ENCODE measurements at places on chromosomes 7 and 10.

GRCh38 chr7:75915416-75916156 is 631 bp downstream of the POR start:
- DNase-seq: no peak

DNA sequence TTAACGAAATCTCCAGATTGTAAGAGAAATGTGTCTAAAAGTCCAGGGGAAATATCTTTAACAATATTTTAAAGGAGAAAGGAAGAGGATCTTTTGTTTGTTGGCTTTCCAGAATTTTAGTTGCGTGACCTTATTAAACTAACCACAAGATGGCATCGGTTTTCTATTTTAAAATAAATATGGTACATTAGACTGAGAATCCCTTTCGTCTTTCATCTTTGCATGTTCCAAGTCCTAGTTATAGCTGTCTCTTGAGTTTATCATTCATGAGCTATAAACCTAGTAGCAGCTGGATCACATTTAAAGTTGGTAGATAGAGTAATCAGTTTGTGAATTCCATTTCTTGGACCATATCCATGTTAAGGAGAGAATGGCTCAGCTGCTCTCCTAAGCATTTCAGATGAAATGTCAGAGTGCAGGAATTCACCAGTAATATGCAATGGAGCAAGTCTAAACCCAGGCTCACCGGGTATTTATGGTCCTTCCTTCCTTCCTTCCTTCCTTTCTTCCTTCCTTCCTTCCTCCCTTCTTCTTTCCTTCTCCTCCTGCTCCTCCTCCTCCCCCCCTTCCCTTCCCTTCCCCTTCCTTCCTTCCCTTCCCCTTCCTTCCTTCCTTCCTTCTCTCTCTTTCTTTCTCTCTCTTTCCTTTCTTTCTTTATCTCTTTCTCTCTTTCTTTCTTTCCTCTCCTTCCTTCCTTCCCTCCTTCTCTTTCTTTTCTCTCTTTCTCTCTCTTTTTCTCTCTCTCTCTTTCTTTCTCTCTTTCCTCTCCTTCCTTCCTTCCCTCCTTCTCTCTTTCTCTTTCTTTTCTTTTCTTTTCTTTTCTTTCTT is 57.8 kb upstream of the RAB18 start:
- no peak for DNase-seq

DNA sequence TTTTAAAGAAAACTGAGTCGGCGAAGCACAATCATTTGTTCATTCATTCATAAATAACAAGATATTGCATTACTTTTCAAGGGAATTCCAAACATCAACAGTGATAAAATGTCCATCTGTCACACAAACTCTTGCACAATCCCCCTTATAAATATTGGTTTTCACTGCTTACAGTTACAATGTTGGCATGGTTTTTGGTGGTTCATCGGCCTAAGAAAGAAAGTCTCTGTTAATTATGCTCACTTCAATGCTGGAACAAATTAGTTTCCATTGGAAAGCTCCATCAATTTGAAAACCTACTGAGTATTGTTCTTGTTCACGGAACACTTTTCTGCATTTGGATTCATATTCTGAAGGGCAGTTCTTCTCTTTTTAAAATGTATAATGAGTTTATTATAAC is 188.5 kb downstream of the JAZF1 start:
- no peak for DNase-seq

GRCh38 chr7:28069388-28069787 is 111.2 kb downstream of the JAZF1 start:
- no peak for DNase-seq

DNA sequence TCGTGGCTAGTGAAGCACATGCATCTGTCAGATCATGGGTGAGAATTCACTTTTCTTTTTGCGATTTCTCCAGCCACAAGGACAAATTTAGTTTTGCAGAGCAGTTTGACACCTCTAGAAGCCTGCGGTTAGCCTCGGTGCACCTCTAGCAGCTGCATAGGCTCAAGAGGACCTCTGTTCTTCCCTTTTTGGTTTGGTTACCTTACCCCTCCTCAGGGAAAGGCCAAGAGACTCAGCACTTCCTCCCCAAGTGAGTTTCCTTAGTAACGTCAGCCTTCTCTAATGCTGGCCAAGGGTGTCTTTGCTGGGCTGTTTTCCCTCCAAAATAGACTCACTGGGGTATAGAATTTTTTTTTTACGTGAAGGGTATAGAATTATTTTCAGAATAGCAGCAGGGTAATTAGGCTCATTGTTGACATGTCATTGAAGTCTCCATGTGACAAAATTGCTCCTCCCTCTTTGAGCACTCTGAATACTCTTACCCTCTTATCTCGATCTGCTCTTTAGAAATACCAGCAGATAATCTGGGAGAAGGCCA is 97.8 kb downstream of the AUTS2 start:
- DNase-seq: no peak

DNA sequence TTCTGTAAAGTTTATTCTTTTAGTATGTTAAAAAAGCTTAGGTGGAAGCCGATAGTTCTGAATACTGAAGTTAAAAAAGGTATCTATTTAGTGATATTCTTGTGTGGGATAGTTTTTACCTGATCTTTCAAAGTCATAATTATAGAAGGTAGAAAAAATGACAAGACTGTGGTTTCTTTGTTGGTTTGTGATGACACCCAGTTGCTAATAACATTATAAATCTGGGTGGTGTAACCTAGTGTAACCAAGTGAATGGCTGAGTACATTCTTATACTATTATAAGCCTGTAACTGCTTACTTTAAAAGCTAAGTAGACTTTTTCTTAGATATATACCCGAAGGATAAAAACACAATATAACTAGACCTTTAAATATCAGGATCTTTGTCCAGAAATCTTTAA is 2.3 kb downstream of the CDK13 start:
- no peak for DNase-seq

GRCh38 chr7:105656922-105657521 is 75.7 kb upstream of the EFCAB10 start:
- peak; percentile 59 for DNase-seq

GRCh38 chr7:80781561-80781979 is 137.3 kb downstream of the SEMA3C start:
- no peak for DNase-seq

DNA sequence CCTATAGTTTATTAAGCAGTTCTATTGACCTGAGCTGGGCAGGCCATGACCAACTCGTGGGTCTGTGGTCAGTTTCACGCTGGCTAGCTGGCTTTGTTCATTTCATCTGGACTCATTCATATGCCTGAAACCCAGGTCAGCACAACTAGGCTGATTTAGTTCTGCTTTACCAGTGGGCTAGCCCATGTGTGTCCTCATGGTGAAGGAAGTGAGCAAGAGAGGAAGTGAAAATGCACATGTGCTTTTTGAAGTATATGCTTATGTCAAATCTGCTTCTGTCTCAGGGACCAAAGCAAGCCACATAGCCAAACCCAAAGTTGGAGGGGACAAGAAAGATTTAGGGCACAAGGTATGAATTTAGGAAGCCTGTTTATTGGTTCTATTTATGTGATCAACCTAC is 154.5 kb downstream of the RNF133 start:
- no peak for DNase-seq

- no peak for DNase-seq
Observed at GRCh38 chr7:50735333-50735732, 47.4 kb downstream of the GRB10 start.

DNA sequence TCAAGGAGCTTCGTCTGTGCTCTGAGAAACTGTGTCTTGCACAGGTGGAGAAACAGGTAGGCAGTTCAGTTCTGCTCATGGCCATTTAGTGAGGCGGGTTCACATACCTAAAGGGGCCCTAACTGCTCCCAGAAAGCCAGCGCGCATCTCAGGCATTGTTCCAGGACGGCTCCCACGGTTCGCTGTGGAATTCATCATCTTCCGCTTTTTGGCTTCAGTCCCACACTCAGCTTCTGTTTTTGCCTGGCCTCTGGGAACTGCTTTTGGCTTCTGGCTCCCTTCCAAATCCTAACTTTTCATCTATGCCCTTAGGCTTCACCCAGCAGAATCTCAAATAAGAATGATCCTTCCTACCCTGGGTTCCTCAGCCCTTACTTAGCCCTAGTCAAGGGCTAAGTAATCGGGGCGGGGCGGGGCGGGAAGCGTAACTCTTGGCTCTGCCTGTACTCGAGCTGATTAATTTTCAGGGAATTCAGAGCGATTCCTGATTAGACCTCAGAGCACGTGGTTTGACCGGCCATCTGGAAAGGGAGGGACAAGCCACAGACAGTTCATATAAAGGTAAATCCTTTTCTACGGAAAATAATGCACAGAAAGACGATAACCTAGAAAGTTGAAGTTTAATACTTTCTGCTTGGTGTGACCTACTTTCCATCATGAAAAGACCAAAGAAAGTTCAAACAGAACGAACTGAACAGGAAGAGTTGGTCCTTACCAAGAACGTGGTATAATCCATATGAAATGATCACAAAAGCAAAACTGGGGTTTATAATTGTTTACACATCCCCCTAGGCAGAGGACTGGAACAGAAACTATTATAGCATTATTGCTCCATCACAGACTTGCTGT is 105.7 kb downstream of the ST8SIA6 start:
- DNase-seq: no peak

DNA sequence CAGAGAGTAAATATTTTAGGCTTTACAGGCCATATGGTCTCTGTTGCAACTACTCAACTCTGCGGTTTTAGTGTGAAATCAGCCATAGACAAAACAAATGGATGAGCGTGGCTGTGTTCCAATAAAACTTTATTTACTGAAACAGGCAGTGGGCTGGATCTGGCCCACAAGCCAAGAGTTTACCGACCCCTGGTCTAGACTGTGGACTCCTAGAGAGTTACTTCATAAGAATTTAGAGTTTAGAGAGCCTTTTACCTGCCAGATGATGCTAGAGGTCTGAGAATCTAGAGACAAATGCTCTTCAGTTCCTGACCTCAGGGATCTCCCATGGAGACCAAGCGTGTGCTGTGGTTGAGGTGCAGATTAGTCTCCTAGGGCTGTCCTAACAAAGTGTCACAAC is 174.8 kb downstream of the PTEN start:
- DNase-seq: no peak

- DNase-seq: no peak
Observed at GRCh38 chr7:37713613-37714012, 30.0 kb downstream of the GPR141 start.

GRCh38 chr7:1255080-1255816 is 22.6 kb downstream of the UNCX start:
- DNase-seq: no peak

DNA sequence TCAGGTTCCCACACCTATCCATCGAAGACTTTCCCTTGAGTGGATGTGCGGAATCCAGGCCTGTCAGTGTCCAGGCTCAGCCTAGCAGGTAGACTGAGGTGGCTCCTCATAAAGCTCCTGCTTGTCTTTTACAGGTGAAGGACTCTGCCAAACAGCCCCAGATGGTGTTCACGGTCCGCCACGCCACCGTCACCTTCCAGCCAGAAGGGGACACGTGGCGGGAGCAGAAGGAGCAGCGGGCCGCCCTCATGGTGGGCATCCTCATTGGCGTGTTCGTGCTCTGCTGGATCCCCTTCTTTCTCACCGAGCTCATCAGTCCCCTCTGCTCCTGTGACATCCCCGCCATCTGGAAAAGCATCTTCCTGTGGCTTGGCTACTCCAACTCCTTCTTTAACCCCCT is 13.9 kb downstream of the HTR5A start:
- no peak for DNase-seq

GRCh38 chr10:124971276-124971675 is 29.4 kb downstream of the ZRANB1 start:
- no peak for DNase-seq

Measured in CD4-positive, alpha-beta T cell treated with Interleukin-15 for 1 hour (primary cell).